ENCODE measurements at places on chromosomes 1 and 21. TPM values are rescaled to one million over a fixed set of nuclear protein-coding genes. Genes with fewer than 3 reads are reported as not detected.

The MFSD2A gene
- total RNA-seq, result 29.8 TPM

The LHX8 gene
- 1.3 TPM for total RNA-seq

GRCh38 chr1:112359961-112360767 is 35.9 kb upstream of the CTTNBP2NL start:
- DNase-seq, result no peak

The ADSS2 gene
- 38.6 TPM for total RNA-seq

The CELA2A gene
- total RNA-seq, result not detected

The HTR6 gene
- not detected for total RNA-seq

DNA sequence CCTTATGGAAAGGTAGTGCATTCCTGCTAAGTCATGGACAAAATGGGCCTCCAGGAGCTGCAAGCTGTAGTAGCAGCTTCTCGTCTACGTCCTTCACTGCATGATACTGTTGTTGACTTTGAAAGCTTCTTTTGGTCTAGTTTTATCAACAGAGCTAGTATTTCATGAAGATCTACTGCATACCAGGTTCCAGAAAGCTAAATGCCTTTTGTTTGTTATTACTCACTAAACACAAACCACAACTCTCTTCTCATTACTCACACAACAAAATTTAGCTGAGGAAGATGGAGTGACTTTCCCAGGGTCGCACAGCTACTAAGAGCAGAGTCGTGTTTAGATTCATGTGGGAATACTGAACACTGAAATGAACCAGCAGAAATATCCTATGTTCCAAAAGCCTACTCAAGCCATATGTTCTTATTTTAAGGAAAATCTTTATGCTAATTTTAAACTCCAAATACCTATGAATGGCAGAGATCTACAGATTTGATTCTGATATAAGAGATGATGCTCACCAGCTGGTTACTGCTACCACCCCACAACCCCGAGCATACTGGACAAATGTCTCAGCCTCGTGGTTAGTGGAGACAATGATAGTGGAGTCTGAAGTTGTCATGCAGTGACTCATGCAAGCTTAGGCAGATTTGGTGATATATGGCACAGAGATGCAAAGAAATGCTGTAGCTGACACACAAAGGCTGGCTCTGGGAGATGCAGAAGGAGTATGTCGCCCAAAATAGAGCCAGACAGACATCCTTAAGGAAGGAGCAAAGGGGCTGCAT is 20.6 kb downstream of the PGBD2 start:
- no peak for DNase-seq

DNA sequence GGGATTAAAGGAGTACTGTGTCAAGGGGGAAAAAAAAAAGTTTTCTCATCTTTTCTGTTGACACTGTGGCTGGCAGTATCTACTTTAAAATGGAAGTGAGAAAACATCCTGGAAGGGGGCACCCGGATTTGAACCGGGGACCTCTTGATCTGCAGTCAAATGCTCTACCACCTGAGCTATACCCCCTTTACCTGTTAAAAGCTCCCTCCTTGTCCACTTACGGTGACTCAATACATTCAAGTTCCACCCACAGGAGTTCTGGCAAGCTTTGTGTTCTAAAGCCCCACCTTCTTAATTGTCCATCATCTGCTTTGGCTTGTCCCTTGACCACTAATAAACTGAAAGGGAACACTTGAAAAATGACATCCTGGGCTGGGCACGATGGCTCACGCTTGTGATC is 68.2 kb downstream of the FNBP1L start:
- DNase-seq, result no peak

The PDC gene
- not detected for total RNA-seq

The PBX1 gene
- total RNA-seq, result 25.5 TPM

GRCh38 chr1:217599154-217599553 is 31.7 kb downstream of the GPATCH2 start:
- no peak for DNase-seq

GRCh38 chr21:46095083-46095719 is 2.7 kb upstream of the COL6A2 start:
- no peak for DNase-seq

DNA sequence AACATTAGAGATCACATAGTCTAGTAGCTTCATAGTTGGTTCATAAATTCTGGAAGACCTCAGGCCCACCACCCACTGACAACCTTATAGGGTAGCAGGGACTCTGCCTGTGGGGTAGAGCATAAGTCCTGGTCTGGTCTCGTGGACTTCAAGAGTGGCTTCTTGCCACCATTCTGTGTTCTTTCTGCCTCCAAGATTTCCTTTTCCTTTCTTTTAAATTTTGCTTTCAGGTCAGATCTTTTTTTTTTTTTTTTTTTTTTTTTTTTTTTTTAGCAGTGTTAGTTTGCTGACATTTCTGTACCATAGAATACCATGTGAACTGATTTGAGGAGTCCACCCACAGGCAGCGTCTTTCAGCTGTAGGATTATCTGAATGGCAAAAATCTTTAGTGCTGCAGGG is 28.5 kb downstream of the MTR start:
- no peak for DNase-seq

DNA sequence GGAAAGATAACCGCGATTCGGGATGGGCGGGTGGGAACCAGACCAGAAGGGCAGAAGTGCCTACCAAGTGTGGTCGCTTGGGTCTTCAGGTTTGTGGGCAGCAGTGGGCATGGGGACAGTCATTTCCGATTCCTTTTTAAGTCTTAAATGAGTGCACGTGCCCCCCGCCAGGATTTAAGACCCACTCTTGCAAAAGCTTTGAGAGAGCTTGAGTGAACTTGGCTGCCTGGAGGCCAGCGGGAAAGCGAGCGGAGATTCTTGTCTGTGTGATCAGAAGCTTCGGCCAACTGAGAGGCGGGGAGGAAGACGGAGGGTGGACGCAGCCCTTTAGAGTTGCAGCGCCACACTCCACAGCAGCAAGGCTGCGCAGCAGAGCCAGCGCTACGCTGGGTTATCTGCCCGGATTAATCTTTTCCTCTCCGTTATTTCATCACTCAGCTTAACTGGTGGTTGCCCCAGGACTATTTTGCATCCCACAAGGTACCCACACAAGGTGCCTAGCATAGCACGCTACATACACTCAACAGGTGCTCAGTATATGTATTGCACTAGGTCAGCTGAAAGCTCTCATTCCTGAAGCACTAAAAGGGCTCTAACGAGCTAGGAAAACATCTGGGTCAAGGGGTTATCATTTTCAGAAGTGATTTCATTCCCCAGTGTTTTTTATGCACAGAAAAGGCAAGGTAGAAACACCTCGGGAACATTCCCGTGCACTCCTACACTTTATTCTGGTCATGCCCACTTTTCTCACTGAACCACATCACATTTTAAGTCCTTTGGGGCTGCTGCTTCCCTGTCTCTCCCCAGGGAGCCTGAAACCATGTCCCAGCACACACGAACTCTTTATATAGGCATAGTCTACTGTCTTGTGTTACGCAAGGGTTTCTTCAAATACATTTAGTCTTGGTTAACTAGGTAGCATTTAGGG is 1.5 kb upstream of the BATF3 start:
- DNase-seq, result no peak

The SPRR3 gene
- 8,752 TPM for total RNA-seq

DNA sequence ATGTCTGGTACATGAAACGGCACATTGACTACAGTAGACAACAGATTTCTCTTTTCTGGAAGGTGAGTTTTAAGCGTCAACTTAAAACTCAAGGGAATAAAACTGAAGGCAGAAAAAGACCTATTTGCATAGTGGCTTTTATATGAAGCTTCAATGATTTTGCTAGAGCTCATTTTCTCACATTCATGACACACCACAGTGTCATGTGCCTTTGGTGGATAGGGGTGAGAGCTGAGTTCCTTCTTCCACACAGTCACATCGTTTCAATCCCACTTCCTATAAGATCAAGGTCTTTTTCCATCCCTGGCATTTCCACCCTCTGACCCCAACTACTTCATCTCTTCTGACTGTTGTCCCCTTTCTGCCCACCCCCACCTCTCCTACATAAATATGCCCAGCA is 31.0 kb downstream of the IL12RB2 start:
- DNase-seq, result no peak

GRCh38 chr21:42199868-42200463 is 19.0 kb upstream of the ABCG1 start:
- DNase-seq, result no peak

- no peak for DNase-seq
These were observed 249.2 kb downstream of the NCAM2 start for GRCh38 chr21:21247424-21247823.

The GJB5 gene
- total RNA-seq, result 98.8 TPM

The C8B gene
- total RNA-seq, result not detected

DNA sequence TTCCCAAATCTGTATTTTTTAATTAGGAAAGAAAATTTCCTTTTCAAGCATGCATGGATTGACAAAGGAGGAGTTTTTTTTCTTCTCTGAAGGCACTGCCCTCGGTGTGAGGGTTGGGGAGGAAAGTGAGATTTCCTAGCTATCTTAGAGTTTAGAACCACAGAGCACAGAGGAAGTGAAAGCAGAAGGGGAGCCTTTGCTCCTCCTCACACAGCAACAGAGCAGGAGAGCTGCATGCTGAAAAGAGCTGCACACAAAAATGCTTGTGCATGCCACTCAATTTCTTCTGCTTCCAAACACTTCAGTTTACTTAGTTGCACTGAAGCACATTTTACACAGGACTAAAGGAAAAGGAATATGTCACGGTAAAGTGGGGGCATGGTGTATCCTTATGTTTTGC is 308.1 kb downstream of the GPATCH2 start:
- DNase-seq, result no peak

DNA sequence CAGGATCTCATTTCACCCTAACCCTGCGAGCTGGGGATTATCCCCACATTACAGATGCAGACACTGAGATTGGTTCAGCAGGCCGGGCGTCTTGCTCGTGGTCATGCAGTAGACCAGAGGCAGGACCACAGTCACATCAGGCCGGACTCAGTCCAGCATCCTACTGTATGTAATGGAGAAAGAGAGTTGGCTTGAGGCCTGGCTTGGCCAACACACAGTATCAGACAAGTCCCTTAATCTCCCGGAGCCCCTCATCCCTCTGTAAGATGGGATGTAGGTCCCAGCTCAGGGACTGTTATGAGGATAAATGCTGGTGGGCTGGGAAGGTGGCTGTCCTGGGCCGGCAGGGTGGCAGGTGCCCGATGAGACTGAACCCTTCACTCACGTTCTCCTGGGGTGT is 66.1 kb upstream of the ACTL8 start:
- no peak for DNase-seq

The FLG gene
- total RNA-seq, result 1.7 TPM

The GREM2 gene
- 0.56 TPM for total RNA-seq

The AIRE gene
- not detected for total RNA-seq

GRCh38 chr21:21661741-21662140 is 663.5 kb downstream of the NCAM2 start:
- no peak for DNase-seq

DNA sequence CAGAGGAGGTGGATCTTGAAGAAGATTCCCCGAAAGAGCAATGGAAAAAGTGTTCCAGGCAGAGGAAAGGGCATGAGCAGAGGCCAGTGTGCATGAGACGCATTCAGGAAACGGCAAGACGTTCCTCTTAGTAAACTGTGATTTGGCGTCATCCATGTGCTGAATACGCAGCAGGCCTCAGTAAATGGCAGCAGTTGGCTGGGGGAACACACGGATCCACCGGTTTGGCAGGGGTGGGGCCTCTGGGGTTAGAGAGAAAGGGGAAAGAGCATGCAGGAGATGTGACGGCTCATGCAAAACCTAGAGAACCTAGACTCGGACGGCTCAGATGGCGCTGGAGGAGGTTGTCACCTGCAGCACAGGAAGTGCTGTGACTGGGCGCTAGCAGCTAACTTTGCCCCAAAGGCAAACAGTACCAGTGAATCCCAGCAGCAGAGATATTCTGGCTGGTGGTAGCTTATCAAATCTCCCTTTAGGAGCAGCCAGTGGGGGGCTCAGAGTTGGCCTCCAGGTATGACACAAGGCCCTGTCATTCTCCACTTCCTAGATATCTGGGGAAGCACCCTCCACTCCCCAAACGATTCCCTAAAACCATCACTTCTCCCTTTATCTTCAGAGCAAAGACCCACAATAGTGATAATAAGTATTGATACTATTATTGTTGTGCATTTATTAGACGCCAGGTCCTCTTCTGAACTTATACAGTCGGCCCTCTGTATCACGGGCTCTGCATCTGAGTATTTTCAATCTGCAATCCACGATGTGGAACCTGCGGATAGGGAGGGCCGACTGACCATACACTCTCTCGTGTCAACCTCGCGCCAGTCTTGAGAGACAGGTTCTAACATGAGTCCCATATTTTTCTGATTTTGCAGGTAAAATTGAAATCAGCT is 7.6 kb downstream of the LAPTM5 start:
- DNase-seq, result no peak

The MR1 gene
- 9.1 TPM for total RNA-seq

DNA sequence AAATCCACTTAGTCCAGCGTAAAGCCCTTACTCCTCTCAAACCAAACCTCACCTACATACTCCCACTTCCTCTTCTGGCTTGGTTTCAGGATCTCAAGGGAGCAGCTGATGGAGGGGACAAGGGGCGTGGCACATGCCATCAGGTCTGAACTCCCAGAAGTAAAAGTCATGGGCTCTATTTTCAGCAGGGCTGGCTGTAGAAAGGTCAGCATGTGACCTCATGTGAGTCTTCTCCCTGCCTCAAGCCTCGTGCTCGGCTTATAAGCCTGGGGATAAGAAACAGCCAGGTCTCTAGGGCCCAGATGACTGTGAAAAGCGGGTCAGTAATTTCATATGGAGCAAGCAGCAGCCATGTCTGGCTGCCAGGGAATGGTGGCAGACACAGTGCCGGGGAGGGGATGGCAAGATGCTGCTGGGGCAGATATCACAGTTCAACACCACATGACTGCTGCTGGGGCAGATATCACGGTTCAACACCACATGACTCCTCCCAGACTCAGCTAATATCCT is 227.9 kb downstream of the KCNH1 start:
- DNase-seq, result no peak

DNA sequence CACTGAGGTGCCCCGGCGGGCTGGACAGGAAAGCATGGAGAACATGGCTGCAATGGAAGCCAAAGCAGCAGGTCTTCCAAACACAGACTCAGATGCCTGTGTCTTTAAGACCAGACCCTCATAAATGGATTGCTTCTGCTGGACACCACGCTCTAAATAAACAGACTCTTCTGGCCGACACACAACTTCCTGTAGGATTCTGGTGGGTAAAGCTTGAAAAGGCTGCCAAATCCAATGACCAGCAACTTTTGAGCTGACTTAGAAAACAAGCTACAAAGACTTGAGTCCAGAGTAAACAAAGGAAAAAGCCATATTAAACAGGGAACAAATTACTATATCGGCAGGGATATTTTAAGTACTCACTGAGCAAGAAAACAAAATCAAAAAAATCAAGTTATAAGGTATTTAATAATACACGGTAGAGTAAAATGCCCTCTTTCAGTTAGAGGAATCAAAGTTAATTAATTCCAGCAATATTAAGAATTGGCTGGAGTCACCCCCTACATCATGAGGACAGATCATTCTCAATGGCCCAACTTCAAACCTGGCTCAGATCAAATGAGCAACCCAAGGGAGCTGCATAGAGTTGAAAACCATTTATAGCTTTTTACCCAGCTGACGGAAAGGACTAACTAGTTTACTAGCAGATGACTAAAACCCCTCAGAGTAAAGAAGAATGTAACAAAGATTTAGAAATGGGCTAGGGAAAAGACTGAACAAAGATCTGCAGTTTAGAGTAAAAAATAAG is 102.4 kb downstream of the TGFBR3 start:
- no peak for DNase-seq
